ENCODE measurements at places on chromosomes 1 and 21.

GRCh38 chr1:69121723-69122122 lies 446.0 kb upstream of the LRRC7 start:
- DNase-seq, result no peak

DNA sequence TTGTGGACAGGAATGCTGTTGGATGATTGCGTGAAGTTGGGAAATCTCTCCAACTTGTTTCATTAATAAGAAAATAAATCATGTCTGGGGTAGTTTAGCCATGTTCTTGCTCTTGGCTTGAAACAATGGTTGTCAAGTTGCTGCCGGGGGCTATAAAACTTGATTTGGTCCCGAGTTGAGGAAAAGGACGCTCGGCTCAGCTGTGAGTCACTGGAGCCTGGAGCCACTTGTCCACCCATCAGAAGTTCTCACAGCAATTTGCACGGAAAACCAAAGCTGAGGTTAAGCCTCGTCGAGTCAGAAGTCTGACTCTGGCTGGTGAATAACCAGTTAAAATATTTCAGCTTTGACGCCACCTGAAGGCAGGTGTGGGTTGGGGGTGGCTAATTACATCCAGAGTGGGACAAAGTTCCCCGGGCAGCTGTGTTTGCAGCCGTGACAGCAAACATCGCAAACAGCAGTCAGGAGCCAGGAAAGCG lies 19.7 kb upstream of the RIPK4 start:
- DNase-seq, result no peak

DNA sequence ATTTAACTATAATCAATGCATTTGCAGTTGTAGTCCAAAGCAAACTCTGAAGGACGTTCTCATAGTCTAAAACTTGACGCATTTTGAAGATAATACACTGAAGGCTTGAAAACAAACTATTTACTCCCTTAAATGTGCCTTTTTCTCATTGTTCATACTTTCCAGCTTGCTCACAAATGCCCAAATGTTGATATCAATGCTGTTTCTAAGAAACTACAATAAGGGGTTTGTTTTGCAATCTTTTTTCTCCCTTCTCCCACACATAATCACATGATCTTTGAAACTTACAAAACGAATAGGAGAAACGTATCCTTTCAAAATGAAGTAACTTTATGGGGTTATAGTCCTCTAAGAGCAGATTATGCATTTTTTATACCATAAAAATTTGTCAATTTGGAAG lies 508.7 kb downstream of the DPYD start:
- DNase-seq, result peak; percentile 48

GRCh38 chr1:1212780-1213344 lies 1.1 kb downstream of the TNFRSF4 start:
- DNase-seq, result peak; percentile 36

DNA sequence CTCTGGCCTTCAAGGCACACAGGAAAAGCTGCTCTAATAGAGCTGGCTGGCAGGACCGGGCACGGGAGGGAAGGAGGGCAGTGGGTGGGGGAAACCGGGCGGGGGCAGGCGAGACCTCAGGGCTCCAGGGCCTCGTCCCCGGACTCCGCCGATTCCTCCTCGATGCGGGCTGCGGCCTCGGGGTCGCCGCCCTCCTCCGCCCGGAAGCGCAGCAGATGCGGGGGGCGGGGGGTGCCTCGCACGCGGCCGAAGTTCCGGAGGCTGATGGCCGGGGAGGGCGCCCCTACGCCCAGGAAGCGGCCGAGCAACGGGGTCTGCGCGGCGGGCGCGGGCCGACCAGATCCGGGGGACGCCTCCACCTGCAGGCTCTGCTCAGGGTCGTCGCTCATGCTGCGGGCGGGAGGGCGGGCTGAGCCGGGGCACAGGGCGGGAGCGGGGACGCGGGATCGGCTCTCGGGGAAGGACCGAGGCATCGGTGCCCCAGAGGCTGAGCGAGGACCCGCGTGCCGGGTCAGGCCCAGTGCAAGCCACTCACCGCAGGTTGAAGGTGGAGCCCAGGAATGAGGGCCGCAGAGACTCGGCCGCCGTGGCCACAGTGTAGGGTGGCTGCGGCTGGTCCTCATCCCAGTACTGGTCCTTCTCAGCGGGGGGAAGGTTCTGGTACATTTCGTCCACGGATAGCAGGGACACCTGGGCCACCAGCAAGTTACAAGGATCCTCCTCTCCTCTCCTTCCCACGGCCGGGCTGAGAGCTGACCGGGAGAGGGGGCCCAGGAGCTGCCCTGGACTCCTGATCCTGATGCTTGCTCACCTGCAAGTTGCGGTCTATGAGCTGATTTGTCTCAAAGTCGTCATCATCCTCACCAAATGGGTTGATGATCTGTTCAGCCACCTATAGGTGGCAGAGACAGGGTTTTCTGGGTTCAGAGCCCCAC lies 3.6 kb downstream of the BEST4 start:
- DNase-seq, result no peak

DNA sequence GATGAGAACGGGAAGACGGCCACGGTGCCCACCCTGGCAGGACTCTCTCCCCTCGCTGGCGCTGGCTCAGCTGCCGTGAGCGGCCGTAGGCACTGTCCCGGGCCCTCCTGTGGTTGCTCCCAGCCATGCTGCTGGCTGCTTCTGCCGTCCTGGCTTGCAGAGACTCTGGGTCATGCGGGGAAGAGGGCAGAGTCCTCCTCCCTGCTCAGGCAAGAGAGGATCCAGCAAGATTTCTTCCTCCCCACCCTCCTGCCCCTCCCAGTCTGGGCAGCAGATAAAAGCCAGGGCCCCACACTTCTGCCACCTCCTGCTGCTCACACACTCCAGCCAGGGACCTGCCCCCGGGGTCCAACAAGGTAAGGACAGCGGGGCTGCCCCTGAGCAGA lies 60.1 kb downstream of the AGPAT3 start:
- no peak for DNase-seq

DNA sequence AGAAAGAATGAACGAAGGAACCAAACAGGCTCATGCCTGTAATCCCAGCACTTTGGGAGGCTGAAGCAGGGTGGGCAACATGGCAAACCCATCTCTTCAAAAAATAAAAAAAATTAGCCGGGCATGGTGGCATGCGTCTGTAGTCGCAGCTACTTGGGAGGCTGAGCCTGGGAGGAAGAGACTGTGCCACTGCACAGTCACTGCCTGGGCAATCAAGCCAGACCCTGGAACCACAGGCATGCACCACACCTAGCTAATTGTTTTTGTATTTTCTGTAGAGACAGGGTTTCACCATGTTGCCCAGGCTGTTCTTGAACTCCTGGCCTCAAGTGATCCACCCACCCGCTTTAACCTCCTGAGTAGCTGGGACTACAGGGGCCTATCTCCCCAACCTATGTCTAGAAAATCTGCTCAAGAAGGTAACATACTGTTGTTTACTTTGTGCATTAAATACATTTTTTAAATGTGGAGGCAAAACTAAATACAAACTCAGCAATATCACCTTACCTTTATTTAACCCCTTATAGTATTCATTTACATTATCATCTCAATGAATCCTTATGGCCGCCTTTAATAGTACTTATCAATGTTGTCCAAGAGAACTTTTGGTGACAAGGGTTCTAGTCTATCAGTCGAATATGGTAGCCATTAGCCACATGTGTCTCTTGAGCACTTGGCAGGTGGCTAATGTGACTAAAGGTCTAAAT lies 2.7 kb downstream of the KHDC4 start:
- no peak for DNase-seq

GRCh38 chr21:30329203-30329875 lies 8.2 kb downstream of the KRTAP27-1 start:
- DNase-seq, result no peak

DNA sequence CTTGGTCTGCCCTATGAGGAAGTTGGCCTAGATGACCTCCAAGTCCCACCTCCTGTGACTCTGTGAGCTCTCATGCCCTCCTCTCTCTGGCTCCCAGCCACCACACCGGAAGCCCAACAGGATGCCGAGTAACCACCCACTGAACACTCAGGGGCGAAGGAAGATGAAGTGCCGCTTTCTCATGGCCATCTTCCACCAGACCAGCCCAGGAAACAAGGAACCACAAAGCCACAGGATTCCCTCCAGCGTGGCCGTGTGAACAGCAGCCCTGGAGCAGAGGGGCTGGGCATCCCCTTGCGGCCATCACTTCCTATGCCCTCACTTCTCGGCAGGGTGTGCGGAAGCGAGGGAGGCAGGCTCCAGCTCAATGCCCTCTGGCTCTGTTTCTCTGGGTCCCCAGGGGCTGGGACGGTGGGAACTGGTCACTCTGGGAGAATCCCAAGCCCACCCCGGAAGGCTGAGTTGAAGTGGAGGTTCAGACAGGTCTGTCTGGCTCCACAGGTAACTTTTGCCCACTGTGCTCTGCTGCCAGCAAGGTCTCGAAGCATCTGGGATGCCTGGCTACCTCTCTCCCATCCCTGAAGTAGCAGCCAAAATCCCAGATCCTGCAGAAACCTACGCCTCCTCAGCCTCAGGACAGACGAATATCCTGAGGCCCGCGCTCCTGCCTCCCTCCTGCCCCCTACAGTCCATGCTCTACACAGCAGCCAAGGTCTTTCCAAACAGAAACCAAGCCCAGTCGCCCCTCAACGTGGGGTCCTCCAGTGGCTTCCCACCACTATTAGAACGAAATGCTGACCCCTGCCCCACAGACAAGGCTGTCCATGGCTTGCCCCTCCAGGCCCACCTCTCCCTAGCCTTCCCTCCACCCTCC lies 44.2 kb upstream of the ECE1 start:
- DNase-seq, result peak; percentile 97

DNA sequence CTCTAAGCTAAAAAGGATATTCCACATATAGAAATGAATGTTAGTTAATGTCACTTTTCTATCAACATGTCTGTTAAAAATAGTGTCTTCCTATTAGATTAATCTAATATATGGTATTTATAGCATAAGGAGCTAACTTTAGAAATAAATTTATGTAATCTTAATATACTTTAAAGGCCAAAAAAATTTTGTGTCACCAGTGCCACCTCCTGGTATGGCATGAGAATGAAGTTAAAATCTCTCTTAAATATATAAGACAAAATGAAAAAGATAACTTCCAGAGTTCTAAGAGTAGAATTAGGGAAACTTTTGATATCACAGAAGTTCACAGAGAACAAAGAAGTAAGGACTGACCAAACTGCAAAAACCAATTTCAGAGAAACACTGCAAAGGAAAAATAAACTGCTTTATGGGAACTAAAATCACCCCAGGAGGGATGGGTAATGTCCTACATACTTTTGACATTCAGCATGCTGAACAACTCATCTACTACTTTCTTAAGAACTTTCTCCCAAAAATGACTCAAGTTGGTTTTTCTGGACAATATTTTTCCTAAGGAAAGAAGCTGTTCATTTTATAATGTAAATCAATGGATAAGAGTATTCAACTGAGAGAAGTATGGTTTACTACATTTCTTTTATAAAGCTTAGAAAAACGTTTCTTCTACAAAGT lies 82.8 kb downstream of the TRIM33 start:
- DNase-seq, result peak; percentile 26

DNA sequence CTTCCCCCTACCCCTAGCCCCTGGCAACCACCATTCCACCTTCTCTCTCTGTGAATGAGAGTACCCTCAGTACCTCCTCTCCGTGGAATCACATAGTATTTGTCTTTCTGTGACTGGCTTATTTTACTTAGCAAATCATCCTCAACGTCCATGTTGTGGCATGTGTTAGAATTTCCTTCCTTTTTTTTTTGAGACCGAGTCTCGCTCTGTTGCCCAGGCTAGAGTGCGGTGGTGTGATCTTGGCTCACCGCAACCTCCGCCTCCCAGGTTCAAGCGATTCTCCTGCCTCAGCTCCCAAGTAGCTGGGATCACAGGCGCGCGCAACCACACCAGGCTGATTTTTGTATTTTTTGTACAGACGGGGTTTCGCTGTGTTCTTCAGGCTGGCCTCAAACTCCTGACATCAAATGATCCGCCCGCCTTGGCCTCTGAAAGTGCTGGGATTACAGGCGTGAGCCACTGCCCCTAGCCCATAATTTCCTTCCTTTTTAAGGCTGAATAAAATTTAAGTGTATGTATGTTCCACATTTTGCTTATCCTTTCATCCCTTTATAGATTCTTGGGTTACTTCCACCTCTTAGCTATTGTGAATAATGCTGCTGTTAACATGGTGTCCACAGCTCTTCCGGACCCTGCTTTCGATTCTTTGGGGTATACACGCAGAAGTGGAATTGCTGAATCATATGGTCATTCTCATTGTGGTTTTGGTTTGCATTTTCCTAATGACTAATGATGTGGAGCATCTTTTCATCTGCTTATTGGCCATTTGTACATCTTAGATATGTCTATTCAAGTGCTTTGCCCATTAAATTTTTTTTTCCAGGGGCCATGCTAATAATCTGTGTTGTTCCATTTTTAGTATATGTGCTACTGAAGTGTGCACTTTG lies 32.3 kb downstream of the ERRFI1 start:
- DNase-seq, result peak; percentile 87

- DNase-seq, result no peak
These were observed 38.5 kb upstream of the SLC19A1 start for GRCh38 chr21:45580576-45581321.

DNA sequence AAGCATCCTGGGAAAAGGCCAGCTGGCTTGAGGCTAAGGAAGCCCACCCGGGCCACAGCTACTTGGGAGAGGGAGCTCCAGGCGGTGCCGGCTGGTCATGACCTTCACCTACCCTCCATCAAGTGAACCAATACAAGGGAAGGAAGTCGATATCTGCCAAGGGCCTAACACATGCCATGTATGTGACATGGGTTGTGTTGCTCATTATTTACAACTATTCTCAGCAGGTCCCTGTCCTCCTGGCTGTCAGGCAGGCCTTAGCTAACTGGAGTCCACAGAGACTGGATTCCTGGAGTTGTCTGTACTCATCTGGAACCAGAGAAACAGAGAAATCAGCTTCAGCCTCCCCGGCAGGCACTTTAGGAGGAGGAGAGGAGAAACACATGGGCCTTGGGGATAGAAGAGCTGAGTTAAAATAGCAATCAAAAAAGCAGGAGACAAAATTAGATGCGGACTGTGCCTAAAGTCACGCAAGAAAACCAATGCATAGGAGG lies 15.7 kb downstream of the TCEA3 start:
- no peak for DNase-seq

- DNase-seq, result no peak
These were observed 154.9 kb downstream of the PAPPA2 start for GRCh38 chr1:176617881-176618280.

DNA sequence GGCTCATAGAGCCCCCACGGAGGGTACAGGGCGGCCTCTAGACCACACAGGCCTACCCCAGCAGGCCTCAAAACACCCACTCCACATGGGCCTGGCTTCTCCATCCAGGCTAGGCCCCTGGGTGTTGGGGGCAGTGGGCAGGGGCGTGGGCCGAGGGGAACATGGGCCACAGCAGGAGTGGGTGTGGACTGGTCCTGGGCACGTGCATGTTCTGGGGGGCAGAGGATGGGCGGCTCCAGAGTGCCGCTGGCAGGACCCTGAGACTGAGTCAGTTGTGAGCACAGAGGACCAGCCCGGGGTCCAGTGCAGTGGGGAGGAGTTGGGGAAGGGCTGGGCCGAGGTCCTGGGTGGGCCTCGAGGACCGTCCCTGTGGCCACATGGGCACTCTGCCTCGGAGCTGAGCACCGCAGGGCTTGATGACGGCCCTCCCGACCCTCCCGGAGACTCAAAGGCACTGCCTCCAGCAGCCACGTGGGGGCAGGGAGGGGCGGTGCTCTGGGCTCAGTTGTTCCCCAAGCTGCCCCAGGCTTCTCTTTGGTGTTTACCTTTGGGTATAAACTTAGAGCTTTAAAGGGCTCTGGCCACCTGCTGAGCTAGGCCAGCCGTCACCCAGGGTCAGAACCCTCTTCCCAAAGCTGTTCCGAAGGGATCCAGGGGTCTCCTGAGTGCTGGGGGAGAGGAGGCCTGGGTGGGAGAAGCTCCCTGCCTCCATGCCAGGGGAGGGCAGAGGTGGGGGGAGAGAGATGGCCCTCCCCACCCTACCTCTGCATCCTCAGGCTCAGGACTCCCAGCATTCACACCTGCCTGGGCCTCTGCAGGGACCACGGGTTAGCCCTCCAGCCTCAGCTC lies 79.9 kb downstream of the MORN1 start:
- peak; percentile 20 for DNase-seq
